ENCODE measurements at places on chromosomes 7 and 10.

- no peak for DNase-seq
These were observed 433 bp upstream of the PLXNA4 start for GRCh38 chr7:132576721-132577085.

GRCh38 chr10:541041-541440, 148.4 kb downstream of the DIP2C start:
- DNase-seq: no peak

- no peak for DNase-seq
These were observed 24.5 kb downstream of the FOXK1 start for GRCh38 chr7:4706384-4707216.

DNA sequence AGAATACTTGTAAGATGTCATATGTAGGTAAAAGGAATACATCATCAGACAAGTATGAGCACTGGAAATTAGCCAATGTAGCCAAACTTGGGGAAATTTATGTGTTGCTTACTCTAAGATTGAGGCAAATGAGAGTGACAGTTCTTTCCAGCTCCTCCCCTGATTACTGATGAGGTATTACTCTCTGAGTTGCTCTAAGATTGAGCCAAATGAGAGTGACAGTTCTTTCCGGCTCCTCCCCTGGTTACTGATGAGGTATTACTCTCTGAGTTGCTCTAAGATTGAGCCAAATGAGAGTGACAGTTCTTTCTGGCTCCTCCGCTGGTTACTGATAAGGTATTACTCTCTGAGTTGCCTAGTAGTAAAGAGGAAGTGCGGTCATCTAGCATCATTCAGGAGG, 435.8 kb downstream of the NRG3 start:
- no peak for DNase-seq

GRCh38 chr10:132373241-132373955, 23.6 kb upstream of the PWWP2B start:
- DNase-seq: no peak

GRCh38 chr7:121278120-121279021, 50.4 kb upstream of the WNT16 start:
- no peak for DNase-seq

DNA sequence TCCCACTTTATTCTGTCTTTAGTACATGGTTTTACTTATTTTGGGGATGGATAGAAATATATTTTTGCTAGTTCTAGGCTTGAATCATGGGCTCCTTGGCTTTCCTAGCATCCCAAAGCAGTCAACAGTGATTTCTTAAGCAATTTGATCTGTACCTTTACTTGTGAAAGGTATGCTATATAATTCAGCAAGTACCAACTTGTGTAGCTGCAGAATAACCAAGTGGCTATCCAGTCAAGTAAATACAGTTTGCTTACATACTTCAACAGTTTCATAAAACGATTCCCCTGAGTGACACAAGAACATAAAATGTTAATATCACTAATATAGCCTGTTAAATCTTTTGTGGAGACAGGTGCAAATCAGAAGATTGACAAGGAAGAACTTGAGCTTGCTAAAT, 67.2 kb downstream of the PODXL start:
- DNase-seq: no peak

- DNase-seq: no peak
These were observed 55.7 kb downstream of the IKZF1 start for GRCh38 chr7:50359995-50360925.

- DNase-seq: no peak
These were observed 45.1 kb downstream of the CYP2C9 start for GRCh38 chr10:94983555-94983954.

DNA sequence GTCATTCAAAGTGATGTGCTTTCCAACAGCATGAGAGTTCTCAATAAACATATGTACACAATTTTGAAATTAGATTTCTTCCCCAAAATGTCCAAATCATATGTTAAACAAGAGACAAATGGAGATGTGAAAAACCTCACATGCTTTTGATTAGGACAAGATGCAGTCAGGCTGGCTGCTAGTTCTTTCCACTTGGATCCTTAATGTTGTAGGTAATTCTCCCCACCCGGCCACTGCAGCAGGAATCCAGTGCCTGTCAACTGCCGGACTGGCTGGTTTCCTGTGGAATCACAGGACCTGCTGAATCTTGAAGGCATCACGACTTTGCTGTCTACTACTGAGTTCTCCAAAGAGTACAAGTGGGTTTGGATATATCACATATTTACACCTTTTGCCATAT, 138.6 kb upstream of the AKR1E2 start:
- DNase-seq: no peak

DNA sequence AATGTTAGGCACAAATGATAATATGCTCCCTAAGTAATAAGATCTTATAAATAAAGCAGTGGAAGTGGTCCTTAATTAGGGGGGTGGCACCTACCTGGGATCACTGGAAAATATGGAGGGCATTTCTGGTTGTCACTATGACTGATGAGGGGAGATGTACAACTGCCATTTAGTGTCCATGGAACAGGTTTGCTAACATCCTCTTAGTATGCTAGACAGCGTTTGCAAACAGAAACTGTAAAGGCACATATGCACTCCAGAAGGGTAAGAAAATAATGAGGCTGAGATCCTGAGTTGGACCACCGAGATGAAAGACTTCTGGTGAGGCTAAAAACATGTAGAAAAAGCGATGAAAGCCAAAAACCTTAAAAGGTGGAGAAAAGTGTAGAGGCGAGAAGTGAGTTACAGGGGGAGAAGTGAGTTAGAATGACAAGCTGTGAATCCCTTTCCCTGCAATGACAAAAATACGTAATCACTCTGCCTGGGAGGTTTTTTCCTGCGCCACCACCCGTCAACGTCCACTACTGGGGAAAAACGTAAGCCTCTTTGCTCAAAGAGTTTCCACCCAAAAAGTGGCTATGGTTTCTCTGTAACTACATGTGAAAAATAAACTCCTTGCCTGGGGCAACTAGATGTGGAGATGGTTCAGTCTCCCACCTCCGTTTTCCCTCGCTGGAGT, 767 bp downstream of the KRIT1 start:
- no peak for DNase-seq

GRCh38 chr10:90741926-90742565, 115.8 kb downstream of the HTR7 start:
- no peak for DNase-seq

DNA sequence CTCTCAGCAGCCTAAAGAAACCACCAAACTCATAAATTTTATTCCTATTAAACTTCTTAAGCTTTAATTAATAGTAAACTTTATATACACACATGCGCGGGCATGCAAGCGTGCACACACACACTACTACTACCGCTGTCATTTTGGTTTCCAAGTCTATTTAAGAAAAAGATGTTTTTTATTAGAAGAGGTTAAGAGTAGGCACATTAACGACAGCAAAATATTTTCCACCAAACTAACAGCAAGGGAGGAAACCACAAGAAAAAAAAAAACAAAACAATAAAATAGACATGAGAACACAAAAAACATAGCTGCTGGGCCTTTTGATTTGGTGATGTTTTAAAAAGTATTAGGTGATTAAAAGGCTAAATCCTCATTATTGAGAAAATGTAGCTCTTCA, 28.6 kb downstream of the RTKN2 start:
- DNase-seq: no peak

DNA sequence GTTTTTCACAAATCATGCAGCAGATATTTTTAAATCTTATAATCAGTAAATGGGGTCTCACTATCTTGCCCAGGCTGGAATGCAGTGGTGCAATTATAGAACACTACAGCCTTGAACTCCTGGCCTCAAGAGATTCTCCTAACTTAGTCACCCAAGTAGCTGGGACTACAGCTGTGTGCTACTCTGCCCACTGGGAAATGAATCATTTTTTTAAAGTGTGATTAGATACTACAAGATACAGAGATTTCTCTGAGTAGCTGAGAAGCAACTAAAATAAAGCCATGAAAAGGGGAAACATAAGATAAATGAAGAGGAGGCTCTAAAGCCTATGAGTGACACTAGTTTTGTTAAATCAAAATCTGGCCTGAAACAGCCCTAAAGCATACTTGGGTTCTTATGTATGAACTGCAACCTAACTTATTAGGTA, 119.7 kb downstream of the JMJD1C start:
- no peak for DNase-seq

DNA sequence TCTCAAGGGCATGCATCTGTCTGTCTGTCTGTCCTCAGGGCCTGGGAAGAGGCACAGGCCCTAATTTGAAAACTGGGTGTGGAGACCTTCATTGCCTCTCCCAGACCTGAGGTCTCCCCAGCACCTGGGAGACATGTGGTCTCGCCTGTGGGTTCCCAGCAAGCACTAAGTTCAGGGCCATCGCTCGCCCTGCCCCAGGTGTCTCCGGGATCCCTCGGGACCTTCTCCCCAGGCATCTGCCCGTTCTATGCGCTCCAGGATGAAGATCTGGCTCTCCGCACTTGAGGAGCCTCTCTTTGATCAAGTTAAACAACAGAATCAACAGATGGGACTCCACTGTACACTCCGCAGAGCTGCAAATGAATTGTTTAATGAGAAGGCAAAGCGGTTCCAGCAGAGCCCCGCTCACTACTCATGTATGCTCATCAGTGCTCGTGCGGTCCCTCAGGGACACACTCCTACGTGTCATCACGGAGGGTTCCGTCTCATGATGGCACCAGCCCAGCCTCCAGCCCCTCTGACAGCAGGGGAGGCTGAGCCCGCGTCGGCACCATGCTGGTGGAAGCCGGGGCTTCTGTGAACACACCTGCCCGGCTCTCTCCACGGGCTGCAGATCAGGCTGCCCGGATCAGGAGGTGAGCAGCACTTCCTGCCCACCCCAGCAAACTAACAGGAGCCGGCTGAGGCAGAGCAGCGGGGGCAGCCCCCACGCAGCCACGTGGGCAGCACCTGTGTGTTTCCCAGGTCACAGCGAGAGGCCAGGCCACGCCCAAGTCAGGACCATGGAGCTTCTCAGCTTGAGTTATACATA, 132.8 kb downstream of the TCERG1L start:
- DNase-seq: no peak

GRCh38 chr10:88764110-88764509, 4.3 kb downstream of the LIPN start:
- no peak for DNase-seq

DNA sequence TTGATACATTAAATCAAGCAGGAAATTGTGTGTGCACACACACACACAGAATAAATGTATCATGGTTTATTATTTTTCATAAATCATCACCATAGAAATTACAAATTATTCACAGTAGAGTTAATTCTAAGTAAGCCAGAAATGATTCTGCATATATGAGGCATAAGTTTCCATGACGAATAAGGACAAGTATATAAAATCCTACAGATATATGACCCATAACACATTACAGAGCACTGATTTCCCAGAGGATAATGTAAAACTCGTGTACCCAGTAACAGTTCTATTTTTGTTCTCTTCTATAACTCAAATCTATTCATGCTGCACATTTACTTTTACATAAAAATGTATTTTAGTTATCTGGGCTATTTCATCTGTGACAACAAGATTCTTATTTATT, 169.7 kb downstream of the LRRTM3 start:
- no peak for DNase-seq

- no peak for DNase-seq
These were observed 47.5 kb downstream of the TASOR2 start for GRCh38 chr10:5732141-5732540.

DNA sequence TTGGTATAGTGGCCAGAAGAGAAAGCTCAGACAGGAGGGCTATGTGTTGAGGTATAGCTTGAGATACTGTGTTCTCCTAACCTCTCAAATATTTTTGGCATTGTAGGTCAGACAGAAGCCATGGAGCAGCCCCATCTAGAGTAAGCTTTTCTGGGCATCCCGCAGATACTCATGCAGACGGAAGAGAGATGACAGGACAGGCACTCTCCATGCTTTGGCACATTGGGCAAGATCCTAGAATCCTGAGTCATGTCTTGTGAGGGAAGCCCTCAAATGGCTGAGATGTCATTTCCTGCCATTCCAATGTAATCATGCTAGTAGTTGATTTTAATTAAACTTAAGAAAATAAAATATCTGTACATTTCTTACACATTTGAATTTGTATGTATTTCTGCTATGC, 16.8 kb upstream of the KIF20B start:
- DNase-seq: no peak

GRCh38 chr10:30734901-30735300, 105.3 kb upstream of the LYZL2 start:
- DNase-seq: no peak

DNA sequence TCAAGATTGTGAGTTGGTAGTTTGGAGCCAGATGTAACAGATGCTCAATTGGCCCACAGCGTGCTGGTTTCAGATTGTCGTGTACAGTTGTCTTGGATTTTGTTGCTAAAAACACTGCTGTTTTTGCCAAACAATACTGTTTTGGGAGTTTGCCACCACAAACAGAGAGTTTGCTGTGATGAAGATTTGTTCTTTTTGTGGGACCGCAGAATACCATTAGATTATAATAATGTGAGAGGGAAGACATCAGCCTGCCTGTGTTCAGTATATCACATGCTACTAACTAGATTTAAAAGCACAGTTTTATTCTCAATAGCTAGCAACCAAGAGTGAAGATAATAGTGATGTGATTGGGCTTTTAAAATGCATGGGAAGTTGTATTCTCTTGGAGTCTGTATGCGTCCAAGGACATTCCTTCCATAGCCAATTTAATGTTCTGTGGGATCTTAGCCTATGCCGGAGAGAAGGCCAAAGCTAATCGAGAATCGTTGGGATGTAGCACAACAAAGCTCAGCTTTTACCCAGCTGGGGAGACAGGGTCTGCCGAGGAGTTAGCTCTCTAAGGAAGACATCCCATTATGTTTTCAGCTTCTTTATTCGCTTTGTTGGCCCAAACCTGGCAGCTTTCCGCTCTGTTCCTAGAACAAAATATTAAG, 18.7 kb upstream of the ITGA8 start:
- DNase-seq: no peak

DNA sequence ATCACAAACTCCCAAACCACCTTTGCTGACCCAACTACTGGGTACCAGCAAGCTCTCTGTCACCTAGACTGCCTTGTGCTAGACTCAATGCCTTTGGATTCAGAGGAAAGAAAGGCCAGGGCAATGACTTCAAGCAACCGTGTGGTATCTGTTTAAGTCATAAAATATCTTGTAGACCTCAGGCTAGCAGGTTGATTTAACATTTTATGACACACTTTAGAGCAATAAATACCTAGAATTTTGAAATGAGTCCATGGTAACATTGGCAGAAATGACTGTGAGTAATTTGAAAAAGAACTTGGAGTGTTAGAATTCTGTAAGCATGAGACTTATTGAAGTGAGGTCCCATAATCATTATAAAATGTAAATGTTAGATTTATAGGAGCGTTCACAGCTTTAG, 87.2 kb downstream of the TWIST1 start:
- DNase-seq: no peak

- no peak for DNase-seq
These were observed 565.3 kb upstream of the GALNT17 start for GRCh38 chr7:70566671-70567070.

GRCh38 chr7:101517304-101517703, 111.8 kb downstream of the MYL10 start:
- DNase-seq: no peak

DNA sequence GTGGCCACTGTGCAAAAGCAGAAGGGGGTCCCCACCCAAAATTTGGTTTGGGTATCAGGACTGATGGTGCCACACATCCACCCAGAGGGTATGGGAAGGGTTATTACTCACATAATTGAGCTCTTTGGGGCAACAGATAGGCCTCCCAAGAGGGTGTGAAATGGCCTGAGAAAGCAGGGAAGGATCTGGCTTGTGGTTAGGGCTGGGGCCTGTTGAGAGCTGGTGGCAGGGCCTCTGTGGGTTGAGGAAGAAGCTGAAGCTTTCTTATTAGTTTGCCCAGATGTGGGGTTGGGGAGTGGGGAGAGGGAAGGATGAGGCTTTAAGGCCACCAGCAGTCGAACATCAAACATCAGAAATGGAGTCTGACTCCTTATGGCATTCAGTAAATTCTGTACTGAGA, 18.3 kb upstream of the MKI67 start:
- no peak for DNase-seq

- no peak for DNase-seq
These were observed 444 bp downstream of the NKX1-2 start for GRCh38 chr10:124449170-124450011.

Data from NCI-H187 (cell line).